ENCODE measurements at places on chromosomes 11 and 22. TPM values are rescaled to one million over a fixed set of nuclear protein-coding genes. Genes with fewer than 3 reads are reported as not detected.

SPON1 gene
- total RNA-seq = 35.9 TPM

MORC2 gene
- total RNA-seq = 35.0 TPM

CLDN25 gene
- total RNA-seq = not detected

LZTR1 gene
- 39.4 TPM for total RNA-seq

CD3E gene
- total RNA-seq = not detected

DNA sequence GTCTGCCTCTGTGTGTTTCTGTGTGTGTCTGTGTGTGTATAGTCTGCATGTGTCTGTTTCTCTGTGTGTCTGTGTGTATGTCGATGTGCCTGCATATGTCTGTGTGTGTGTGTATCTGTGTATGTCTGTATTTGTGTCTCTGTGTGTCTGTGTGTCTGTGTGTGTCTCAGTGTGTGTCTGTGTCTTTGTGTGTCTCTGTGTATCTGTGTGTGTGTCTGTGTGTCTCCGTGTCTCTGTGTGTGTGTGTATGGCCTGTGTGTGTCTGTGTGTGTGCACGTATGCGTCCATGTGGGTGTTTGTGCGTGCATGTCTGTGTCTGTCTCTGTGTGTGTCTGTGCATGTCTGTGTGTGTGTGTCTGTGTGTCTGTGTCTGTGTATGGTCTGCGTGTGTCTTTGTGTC, 439 bp downstream of the SNX32 start:
- DNase-seq = no peak

DNA sequence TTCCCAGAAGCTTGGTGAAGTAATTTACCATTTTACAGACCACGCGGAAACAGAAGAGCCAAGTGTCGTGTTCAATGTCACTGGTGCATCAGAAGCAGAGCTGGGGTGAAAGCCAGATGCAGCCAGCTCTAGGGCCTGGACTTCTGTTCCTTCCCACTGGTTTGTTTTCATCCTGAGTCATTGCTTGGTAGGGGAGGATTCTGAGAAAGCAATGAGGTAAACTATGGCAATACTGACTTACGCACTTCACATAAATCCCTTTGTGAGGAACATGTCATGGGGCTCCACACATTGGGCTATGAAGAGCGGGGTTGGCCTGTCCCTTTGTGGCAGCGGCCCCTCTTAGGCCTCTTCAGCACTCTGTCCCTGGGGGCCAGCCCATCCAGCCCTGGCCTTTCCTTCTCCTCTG, 52.4 kb upstream of the RBFOX2 start:
- DNase-seq = no peak

DNA sequence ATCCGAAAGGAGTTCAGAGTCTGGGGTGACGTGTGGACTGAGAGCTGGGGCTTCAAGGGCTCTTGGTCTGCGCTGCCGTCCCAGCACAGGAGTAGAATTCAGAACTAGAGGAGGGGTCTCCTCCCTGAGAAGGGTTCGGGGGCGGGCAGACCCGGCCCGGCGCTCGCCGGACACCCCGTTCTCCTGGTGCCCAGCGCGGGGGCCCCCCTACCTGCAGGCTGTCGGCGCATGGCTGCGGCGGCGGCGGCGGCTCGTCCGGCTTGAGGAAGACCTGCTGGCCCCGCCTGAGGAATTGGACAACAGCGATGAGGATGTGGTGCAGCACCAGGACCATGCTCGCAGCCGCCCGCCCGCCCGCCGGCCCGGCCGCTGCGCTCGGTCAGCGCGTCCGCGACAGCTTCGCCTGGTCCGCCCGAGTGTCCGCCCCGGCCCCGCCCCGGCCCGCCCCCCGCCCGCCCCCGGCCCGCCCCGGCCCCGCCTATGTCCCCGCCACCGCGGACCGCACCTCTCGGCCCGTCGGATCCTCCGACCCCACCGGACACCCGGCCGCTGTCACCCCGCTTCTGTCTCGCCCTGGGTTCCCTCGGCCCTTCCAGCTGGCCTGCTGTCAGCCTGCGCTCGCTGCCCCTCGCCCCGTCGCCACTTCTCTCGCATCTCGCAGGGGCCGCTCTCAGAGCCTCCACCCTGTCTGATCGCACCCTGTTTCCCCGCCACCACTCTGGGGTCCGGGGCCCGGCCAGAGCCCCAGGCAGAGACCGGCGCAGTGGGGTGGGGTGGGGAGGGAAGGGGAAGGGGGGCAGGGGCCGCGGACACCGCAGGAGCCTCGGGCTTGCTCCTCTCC, 32.0 kb downstream of the PDE2A start:
- DNase-seq = peak; percentile 75

DNA sequence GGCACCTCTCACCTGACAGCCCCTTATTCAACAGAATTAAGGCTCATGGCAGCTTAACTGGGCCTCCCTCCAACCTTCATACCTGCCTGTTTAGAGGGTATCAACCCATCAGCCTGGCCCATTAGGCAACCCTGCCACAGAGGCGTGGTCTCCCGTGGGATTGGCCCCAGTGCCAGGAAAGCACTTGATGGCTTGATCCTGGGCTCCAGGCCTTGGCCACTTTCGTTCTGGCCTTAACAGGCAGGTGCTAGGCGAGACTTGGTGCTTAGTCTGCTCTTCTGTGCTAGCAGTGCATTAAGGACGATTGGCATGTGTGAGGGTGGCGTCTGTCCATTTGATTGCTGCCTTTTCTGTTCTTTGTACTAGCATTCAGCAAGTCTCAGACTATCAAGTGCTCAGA, 75.2 kb downstream of the CABIN1 start:
- no peak for DNase-seq

DNA sequence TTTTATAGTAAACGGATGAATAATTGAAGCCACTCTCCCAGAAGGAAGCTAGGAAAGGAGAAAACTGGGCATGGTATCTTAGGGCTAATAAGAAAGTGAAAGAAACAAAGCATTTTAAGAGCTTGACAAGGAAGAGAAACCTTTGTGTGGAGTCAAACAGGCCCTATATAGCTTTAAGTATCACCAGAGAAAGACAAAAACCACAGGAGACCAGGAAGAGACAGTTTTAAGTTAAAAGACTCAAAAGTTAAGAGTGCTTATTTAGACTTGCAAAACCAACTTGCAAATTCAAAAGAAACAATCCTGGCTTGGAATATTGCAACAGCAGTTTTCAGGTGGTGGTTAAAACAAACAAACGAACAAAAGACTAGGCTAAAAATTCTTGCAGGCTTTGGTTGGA, 3.4 kb downstream of the PAK1 start:
- no peak for DNase-seq

GRCh38 chr11:70072861-70073755, 5.0 kb upstream of the ANO1 start:
- DNase-seq = peak; percentile 62

GRCh38 chr11:35058669-35059434, 80.1 kb upstream of the CD44 start:
- DNase-seq = no peak

GRCh38 chr11:116596346-116597260, 176.2 kb downstream of the BUD13 start:
- no peak for DNase-seq

DNA sequence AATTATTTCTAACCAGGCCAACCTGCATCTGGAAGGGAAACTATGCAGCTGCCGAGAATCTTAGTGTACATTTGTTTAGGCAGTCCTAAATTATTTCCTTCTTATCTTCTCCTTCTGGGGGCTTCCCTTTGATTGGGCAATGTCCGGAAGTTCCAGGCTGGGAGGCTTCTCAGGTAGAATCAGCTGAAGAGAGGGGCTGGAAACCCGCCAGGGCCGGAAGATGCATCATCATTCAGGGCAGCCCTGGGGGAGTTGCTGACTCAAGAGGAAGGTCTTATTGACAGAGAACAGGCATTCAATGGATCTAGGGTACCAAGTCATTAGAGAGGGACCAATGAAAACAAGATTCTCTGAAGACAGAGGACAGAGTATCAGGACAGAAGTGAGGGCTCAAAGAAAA, 150.7 kb downstream of the BLID start:
- DNase-seq = no peak

DNA sequence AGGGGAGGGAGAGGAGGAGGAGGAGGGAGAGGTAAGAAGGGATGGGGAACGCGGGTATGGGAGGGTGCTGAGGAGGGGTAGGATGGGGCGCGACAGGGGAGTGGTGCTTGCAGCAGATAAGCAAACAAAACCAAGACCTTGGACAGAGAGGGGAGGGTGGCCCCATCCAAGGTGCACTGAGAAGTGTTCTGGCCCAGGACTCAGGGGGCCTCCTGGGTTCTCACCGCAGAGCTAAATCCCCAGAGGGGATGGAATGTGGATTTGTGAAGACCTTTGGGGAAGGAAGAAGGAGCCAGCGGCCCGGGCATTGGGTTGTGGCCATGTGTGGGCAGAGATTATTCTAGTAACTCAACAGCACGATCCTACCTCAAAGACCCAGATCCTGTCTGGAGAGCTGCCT, 90.9 kb upstream of the LINC01488 start:
- no peak for DNase-seq

DNA sequence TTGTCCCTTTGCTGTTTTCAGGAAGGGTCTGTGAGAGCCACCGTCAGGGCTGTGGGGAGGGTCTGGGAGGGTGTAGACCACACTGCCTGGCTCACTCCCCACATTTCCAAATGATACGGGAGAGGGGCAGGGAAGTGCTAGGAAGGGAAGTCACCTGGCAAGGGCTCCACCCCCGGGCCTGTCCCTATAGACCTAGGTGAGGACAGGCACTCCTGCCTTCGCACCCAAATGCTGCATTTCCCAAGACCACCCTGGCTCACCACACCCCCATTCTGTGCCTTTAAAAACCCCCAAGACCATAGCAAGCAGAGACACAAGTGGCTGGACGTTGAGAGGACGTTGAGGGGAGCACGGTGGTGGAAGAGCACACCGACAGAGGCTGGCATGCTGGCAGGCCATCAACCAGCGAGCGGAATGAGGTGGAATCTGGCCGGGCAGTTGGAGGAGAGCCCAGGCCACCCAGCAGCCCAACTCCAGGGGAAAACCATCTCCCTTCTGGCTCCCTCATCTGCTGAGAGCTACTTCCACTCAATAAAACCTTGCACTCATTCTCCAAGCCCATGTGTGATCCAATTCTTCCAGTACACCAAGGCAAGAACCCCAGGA, 45.7 kb downstream of the GNB1L start:
- DNase-seq = no peak

GRCh38 chr11:82527081-82527584, 206.5 kb downstream of the FAM181B start:
- no peak for DNase-seq

All from neural progenitor cell (in vitro differentiated cells).